ENCODE measurements at places on chromosomes 6 and 20.

DNA sequence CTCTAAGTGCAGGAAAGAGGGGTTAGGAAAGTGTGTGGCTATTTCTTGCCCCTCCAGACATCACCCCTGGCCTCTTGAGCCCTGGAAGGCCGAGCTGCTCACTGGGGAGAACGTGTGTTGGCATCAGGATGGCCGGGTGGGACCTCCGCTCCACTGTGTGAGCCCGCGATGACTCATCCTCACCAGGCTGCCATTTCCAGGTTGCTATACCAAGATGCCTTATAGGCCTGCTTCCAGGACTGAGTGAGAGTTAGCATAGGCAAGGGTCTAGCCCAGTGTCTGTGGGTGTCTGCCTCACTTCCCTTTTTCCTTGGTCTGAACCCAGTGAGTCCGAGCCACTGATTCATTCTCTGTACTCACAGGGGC lies 105.0 kb downstream of the MRPL14 start:
- DNase-seq = peak; percentile 40

DNA sequence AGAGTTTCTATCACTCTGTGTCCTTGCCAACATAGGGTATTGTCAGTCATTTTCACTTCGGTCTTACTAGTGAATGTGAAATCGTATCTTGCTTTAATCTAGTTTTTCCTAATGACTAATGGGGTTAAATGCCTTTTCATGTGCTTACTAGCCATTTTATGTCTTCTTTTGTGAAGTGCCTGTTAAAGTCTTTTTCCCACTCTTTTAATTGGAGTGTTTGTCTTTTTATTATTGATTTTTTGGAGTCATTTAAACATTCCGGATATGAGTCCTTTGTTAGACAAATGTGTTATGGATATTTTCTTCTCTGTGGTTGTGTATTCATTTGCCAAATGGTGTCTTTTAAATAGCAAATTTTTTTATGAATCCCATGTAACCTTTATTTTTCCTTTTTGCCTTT lies 194.6 kb downstream of the CDH26 start:
- no peak for DNase-seq

DNA sequence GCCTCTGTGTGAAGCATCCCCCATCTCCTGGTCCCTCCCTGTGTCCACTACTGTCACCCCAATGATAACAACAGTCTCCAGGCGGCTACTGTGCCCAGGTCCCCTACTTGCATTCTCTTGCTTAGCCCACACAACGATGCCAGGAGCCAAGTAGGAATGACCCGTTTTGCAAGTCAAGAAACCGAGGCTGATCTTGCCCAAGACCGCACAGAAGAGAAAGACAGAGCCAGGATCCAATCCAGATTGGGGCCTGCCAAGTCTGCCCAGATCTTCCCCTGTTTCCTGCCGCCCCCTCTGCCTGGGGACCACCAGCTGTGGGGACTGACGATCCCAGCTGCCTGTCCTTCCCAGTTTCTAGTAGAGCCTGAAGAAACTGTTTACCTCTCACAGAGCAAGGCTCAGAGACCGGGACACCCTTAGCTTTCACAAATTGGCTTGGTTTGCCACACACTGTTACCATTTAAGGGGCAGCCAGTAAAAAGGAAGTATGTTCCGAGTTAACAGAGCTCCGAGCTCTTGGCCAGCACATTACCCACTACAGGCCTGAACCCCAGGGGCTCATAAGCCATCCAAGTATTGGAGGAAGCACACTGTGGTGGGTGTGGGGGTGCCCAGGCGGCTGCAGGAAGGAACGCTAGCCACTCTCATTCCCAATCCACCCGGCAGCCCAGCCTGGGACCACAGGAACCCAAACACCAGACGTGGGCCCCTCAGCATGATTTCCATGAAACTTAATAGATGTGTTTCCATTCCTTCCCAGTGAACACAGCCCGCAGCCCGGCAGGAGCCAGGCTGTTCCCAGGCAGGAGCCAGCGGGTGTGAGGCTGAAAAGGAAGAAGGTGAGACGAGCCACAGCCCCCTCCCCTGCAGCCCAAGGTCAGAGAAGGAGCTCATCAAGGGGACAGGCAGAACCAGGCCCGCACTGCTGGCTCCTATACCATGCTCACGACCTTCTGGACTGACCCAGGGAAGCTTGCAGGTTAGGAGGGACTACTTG lies 7.9 kb downstream of the KIAA1755 start:
- no peak for DNase-seq

DNA sequence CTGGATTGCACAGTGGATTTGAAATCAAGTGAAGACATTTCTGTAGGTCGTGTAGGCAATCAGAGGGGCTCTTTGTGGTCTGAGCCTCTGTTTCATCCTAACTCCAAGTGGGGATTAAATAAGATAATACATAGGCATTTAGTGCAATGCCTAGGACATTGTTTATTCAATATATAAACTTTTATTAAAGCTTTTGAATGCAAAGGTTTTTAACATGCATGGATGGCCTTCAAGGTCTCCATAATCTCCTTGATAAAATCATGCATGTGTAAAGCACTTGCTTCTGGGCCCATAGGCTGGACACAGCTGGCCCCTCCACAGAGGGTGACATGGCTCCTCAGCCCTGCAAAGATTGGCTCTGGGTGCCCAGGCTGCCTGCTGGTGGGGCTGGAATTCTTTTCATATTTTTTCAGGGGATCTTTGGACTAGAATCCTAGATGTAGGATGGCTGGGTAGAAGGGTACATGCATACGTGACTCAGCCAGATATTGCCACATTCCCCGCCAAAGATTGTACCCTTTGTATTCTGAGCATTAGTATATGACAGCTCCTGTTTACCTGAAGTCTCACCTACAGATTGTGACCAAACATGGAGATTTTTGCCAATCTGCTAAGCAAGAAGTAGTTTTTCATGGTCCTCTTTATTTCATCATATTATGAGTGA lies 19.0 kb upstream of the AVP start:
- DNase-seq = no peak

- no peak for DNase-seq
Observed at GRCh38 chr6:142975365-142975764, 30.4 kb upstream of the HIVEP2 start.

GRCh38 chr6:118565311-118565960 lies 17.3 kb downstream of the PLN start:
- DNase-seq = no peak

DNA sequence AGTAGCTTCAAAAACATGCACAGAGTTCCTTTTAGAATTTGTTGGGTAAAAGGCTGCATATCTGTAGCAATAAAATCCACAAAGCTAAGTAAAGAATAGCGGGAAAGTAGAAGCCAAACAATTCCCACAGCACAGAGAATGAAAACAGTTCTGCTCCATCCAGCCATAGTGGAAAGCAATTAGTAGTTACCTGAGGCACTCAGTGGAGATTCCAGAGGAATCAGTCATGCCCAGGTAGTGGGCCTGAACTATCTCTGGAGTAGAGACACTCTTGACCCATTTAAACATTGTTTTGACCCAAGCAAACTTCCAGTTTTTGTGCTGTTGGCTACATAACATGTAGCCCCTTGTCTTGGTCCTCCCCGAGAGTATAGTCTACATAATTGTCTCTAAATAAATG lies 559.5 kb upstream of the PTCHD4 start:
- DNase-seq = no peak

DNA sequence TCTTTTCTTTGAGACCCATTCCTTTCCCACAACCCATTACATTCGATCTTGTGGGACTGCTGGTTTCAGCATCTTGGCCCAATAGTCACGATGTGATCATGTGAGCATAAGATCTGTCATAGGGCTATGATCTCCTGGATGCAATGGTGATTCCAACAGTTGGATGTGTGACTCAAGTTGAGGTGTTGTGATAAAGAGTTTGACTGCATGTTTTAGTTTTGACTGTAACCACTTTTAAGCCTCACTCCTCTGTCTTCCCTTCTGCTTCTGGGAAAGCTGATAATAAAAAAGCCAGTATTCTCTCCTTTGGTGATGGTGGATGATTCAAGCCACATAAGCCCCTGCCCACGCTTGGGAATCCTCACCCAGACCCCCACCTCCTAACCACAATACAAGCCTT lies 117.0 kb upstream of the ASCC3 start:
- peak; percentile 50 for DNase-seq

DNA sequence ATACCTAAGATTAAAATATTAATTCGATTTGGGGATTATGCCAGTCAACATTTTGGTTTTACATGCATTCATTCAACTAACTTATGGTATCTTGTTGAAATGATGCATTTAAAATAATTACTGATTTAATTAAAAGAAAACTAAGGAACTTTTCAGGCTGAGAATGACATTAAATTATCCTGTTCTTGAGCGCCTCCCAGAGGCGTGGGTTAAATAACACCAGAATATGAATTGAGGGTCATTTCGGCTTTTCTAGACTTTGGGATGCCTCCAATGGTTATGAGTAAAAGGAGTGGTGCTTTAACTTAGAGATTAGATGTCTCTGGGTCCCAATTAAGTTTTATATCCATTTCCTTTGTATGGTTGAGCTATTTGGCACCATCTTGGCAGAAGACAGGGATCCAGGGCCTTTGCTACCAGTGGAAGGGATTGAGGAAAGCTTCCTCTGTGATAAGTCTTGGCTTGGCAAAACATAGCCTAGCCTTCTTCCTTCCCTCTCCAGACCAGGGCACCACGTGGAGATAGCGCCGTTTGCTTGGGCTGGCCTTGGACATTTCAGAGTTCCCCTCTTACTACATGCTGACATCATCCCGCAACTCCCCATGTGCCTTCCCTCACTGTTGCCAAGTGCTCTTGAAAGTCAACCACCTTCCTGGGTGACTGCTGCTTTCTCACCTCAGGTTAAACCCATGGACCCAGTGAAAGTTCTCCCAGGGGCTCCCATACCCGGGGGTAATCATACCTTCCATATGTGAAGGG lies 28.7 kb downstream of the GNAS start:
- no peak for DNase-seq

- peak; percentile 80 for DNase-seq
Observed at GRCh38 chr6:4567141-4567540, 209.1 kb upstream of the CDYL start.

DNA sequence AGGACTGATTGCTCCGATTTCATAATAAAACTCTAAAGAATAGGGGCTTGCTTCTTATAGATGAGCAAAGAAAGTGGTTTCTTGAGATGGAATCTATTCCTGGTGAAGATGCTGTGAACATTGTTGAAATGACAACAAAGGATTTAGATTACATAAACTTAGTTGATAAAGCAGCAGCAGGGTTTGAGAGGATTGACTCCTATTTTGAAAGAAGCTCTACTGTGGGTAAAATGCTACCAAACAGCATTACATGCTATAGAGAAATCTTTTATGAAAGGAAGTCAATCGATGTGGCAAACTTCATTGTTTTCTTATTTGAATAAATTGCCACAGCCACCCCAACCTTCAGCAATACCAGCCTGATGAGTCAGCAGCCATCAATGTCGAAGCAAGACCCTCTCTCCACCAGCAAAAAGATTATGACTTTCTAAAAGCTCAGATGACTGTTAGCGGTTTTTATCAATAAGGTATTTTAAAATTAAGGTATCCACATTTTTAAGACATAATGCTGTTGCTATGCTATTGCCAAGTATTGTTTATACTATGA lies 12.7 kb upstream of the MTRF1L start:
- DNase-seq = no peak

GRCh38 chr20:36106606-36107005 lies 47.9 kb upstream of the EPB41L1 start:
- no peak for DNase-seq

GRCh38 chr6:158816803-158817727 lies 2.1 kb downstream of the EZR start:
- DNase-seq = no peak

DNA sequence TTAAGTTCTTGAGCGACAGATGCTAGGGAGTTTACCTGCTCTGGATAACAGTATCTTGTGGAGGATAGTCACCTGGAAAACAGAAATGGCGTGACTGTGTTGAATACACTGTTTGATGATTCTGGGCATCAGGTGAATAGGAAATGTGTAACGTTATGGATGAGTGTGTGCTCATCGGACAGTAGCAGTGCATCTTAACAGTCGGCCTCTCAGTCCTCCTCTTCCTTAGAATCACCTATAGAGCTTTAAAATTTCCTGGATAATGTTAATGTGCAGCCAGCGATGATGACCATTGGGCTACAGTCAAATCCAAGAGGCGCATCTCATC lies 217.7 kb downstream of the OR2B2 start:
- DNase-seq = no peak

- DNase-seq = no peak
Observed at GRCh38 chr20:36845288-36845971, 30.5 kb upstream of the TLDC2 start.

GRCh38 chr6:126233192-126233591 lies 106.7 kb upstream of the CENPW start:
- no peak for DNase-seq

Measured in fibroblast of skin of right biceps (primary cell).